ENCODE measurements at places on chromosomes 2 and 18.

DNA sequence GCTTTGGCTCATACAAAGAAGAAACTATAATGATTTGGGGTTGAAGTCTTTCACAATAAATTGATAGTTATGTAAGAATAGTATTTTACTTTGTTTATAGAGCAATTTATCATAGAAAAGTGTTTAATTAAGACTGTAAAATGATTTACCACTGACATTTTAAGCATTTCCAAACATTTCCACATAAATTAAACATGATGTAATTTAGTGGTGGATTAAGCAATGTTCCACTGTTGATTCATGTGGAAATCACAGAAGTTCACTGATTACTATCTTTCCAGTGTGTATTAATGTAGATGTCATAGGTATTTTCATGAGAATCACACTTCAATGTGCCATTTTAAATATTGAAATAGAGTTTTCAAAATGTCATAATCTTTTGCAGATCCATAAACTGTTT, 40.1 kb upstream of the GRB14 start:
- no peak for DNase-seq

DNA sequence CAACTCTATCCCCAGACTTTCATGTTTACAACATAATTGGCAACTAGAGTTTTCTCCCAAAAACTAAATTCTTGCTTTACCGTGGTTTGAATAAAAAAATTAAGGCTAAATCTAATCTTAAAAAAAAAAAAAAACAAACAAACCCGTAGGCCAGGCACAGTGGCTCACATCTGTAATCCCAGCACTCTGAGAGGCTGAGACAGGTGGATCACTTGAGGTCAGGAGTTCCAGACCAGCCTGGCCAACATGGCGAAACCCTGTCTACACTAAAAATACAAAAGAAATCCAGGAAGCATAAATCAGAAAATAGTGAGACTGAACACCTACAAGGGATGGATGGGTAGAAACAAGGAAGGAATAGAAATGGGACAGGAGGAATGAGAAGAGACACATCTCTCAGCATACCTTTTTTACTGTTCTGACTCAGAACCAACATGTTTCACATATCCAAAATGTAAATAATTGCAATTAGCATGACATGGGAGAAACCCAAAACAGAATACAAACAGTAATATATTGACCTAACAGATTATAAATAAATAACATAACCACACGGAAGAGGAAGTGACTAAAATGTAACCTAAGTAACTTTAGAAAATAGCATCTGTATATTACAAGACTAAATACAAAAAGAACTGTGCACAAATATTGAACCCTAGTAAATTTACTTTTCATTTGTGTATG, 17.5 kb downstream of the MGAT4A start:
- DNase-seq = no peak

DNA sequence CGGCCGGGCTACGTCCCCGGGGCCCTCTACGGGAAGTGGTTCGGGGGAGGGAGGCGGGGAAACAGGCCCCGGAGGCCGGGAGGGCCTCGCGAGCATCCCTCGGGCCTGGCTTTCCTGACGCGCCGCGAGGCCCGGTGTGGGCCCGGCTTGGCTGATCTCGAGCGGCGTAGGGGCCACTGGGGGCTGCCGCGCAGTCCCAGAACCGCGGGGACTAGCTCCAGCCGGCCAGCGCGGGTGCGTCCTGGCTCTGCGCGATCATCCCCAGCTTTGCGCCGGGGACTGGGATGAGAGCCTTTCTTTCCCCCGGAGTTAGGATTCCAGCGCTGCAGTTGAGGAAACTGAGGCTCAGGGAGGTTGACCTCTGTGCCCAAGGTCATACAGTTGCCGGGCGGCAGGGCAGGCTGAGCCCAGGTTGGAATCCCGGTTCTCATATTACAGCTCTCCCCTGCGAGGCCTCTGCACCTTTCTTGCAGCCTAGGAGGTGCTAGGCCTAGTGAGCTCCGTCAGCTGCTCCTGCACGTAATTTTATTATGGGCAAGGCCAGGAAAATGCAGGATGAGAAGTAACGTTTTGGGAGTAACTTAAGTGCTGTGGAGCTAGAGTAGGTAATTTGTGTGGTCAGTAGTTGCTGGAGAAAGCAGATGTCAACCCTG, 501 bp downstream of the LPIN1 start:
- no peak for DNase-seq

GRCh38 chr2:241545106-241545505, 13.4 kb upstream of the BOK start:
- DNase-seq = no peak

Data from memory B cell (primary cell).